ENCODE measurements at places on chromosomes 1 and 21. TPM values are rescaled to one million over a fixed set of nuclear protein-coding genes. Genes with fewer than 3 reads are reported as not detected.

GUCA2A gene
- total RNA-seq, result not detected

GRCh38 chr21:46661211-46661625 lies 25.7 kb downstream of the PRMT2 start:
- no peak for DNase-seq

DNA sequence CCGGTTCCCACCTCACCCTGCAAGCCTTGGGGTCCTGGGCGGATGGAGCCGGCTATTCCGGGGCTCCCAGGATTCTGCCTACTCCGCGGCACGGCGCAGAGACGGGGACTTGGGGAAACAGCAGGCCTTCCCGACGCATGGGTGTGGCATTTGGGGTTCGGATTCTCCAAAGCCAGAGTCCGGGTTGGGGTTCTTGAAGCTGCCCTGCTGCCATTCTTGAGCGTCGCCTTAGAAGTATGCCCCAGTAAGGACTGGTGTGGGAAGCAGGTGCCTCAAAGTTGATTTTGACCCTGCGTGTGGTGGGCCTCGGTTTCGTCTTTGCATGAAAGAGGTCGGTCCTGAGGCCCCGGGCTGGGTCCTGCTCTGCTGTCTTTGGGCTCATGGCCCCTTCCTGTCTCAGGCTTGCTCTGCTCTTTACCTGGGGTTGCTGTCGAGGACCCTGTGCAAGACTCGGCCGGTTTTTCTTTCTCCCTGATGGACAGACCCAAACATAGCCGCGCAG lies 696 bp downstream of the GUK1 start:
- DNase-seq, result no peak

GRCh38 chr1:153292185-153292584 lies 20.6 kb downstream of the PGLYRP3 start:
- no peak for DNase-seq

- no peak for DNase-seq
Measured at GRCh38 chr1:202047977-202048376, 37.6 kb downstream of the ELF3 start.

DNA sequence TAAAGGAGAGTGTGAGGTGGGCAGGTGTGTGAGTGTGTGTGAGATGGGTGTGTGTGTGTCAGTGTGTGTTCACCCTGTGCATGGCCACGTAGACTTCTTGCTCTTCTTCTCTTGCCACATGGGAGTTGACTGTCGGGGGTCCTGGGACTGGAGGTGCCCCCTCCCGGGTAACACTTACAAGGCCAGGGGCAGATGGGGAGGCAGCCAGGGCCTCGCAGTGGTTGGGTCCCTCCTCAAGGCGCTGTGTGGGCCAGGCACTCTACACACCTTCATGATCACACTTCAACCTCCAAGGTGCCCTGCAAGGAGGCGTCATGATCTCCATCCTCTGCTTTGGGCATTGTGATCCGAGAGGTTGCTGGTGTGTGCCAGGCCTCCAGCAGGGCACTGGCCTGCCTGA lies 2.3 kb downstream of the PLA2G2F start:
- no peak for DNase-seq

- DNase-seq, result no peak
Measured at GRCh38 chr1:101379950-101380349, 143.1 kb downstream of the S1PR1 start.

- DNase-seq, result no peak
Measured at GRCh38 chr1:53294567-53294966, 33.3 kb downstream of the LRP8 start.

DNA sequence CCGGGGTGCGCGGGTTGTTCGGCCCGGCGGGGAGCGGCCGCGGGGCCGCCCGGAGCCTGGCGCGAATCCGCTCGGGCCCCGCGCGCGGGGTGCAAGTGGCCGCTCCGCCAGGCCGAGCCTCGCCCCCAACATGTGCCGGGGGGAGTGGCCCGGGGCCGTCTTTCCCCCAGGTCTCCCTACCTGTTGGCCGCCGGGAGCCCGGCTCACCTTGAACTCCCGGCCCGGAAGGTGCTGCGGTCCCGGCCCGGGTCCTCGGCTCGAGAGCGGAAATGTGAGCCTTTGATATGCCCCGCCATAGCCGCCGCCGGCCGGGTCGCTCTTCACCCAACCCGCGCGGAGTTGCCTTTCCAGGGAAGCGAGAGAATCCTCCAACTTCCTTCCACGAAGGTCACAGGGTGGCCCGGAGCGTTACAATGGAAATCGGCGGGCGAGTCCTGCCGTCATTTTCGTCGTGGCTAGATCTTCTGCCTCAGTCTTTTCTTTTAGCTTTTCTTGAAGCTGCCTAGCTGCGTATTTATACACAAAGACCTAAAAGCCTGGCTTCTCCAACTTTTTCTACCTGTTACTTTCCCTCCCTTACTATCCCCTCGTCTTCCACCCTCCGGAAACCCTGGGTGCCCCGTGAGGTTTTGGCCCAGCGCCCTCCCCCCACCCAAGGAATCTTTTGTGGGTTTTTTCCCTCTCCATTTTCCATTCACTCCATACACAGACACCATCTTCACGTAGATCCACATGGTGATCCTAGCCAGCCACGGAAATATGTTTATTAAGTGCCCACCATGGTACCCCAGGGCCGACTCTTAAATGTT lies 867 bp downstream of the PTGFRN start:
- no peak for DNase-seq

SLC5A9 gene
- not detected for total RNA-seq

All from H4 (cell line).